Stimulated activated naive CD8-positive, alpha-beta T cell treated with anti-CD3 and anti-CD28 coated beads, Interleukin-15, Interleukin-2, amounts not matched to agents 100 U/mL and 50 U/mL, for 24 hours (primary cell): ENCODE measurements at places on chromosomes 12 and 14.

GRCh38 chr14:51396222-51396815 is 156.3 kb downstream of the TMX1 start:
- no peak for DNase-seq

DNA sequence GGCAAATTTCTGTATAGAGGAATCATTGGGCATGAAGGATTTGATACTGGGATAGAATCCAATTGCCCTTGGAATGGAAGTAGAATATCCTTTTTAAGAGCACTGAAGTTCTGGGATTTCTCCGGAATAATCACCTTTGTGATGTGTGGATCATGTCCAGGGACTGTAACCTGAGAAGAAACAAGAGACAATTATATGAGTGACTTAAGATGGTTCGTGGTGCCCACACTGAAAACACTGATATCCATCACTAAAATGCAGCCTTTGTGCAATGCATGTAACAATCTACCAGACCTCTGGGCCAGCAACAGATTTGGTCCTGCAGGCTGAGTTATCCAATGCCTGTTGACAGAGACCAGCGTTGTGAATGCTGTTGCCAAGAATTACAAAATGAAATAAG is 48.5 kb downstream of the MDM2 start:
- DNase-seq = no peak

DNA sequence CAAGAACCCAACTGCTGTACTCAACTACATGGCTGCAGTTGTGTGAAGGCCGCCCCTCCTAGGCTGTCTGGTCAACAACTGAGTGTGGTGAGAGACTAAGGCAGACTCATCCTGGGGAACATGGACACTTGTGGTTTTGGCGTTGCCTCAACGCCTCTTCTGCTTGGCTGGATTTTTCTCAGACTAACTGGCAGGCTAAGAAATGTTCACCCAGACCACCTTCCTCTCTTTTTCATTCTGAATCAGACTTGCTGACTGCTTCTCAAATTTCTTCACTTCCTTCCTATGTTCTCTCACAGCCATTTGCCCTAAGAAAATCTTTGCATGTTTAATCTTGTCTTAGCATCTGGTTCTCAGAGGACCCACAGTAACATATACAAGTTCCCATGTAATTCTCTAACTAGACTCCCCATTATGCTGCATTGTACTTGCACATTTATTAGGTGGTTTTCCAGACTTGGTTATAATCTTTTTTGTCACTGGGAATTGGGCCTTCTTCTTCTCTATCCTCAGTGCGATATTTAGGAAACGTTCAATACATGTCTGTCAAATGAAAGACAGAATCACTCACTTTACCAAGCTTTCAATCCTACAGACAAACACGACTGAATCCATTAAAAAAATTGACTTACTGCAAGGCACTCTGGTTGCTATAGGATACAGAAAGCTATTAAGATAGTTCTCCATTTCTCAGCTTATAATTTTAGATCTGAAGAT is 327.6 kb downstream of the CCER1 start:
- DNase-seq = no peak

GRCh38 chr12:130552483-130552996 is 163.6 kb downstream of the RIMBP2 start:
- DNase-seq = no peak

GRCh38 chr14:101620031-101620788 is 58.9 kb downstream of the DIO3 start:
- no peak for DNase-seq

- no peak for DNase-seq
Measured at GRCh38 chr14:77279719-77280118, 8.7 kb upstream of the NGB start.

- DNase-seq = no peak
Measured at GRCh38 chr14:75738192-75738591, 77.1 kb downstream of the TTLL5 start.

DNA sequence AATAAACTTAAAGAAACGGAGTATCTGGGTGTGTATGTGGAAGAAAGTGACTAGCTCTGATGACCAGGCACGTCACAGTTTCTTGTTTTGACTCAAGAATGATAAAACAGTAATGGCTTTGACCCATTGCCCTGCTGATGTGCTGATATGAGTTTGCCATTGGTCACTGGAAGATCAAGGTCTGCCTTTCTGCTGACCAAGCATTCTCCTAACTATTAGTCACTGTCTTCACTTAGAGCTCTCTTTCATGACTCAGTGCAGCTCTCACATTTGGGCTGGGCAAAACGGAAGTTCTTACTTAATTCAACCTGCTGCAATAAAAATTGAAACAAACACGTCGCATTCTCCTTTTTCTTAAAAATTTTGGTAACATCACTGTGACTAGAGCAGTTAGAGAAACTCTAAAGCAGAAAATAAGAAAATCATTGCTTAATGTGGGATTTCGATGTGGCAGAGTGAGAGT is 366.7 kb downstream of the BTG1 start:
- peak; percentile 24 for DNase-seq

GRCh38 chr14:104897330-104898194 is 27.1 kb upstream of the PLD4 start:
- DNase-seq = no peak

DNA sequence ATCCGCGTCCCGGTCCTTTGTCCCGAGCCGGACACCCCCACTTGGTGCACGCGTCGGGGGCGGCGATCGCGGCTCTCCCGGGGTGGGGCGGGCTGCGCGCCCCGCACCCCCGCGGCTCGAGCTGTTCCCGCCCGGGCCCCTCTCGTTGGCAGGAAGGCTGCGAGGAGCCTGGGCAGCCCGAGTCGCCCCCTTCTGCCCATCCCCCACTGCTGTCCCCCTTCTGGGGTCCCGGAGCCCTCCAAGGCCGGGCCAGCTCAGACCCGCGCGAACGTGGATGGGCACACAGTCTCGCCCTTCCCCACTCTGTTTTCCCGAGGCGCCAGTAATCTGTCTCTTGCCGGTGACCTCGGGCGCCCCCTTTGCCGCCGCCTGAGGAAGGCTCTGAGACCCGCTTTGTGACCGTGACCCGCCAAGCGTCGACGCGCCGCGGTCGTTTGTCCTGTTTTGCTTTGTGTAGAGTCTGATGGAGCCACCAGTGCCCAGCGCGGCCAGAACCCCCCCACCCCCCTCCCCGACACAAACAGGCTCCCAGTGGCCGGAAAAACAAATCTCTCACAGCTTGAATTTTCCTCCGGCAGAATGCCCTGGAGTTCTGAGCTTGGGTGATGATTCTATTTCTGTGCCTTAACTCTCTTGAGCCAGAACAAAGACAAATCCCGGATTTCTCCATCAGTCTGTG is 610 bp downstream of the C14orf132 start:
- DNase-seq = peak; percentile 38

- DNase-seq = no peak
Measured at GRCh38 chr12:50986966-50987737, 34.8 kb downstream of the HIGD1C start.

DNA sequence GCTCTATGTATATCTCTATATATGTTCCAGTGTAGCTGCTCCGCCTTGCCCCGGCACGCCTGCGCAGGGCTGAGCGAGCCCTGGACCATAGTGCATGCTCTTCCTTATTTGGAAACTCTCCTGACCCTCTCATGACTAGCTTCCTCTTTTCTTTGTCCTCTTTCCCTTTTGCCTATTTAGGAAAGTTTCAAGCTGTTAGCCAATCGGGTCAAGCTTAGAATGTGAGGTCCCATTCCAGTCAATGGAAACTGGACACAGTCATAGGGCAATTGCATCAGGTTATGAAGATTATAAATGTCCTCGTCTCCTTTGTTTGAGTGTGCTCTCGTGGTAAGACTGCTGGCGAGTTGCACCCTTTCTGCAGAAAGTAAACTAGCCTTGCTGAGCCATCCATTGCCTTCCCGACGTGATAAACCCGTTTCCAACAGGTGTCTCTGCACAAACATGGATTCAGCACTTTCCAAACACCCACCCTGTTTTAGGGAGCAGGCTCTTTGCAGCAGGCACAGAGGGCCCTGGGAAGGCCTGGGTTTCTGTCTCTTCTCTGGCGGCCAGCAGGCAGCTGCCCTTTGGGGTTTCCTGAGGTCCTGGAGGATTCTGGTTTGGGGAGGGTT is 30.9 kb downstream of the CCDC92 start:
- no peak for DNase-seq

DNA sequence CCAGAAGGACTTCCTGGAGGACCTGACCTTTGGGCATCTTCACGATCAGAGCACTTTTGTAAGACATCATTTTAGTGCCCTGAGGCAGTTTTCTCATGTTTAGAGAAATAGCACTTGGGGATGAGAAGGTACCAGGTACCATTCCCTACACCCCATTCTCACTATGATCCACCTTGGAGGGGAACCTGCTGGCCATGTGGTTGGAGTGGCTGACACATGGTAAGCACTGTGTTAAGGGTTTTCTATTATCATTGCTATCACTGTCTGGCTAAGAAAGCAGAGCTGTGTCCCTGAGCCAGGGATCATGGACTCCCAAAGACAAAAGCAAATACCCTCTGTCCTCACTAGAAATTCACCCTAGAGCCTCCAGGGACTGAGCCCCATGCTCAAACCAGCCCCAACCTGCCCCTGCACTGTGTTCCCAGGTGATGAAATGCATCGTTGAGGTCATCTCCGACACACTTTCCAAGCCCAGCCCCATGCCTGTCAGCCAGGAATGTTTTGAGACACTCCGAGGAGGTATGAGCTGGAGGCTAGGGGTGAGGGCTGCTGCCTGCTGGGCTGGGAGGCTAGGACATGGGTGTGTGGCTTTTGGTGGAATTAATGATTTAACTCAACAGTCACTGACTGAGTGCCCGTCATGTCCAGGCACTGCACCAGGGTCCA is 3.4 kb downstream of the CHGA start:
- no peak for DNase-seq

DNA sequence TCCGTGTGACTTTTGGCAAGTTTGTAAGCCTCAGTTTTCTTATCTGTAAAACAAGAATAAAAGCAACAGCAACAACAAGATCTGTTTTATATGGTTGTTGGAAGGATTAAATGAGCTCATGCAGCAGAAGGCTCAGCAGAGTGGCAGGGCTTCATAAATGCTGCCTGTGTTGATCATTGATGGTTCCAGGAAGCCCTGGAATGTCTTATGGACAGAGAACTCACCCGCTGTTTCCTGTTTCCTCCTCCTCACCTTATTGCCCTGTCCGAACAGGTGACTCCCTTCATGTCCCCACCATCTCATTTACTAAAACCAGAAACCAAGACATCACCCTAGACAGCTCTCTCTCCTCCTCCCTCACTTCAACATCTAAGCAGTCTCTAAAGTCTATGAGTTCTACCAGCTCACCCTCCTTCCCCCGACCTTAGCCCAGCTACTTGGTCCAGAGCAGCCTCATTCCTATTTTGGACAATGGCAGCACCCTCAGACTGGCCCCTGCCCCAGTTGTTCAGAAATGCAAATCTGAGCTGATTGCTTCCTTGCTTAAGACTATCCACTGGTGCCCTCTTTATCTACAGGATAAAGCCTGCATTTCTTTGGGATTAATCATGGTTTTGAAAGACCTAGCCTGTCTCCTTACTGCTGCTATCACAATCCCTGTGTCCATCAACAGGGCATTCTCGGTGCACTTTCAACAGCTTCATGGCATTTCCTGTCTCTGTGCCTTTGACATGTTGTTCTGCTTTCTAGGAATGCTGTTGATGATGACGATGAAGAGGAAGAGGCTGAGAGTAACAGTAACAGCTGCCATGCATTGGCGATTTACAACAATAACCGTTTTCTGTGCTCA is 21.4 kb upstream of the GSG1 start:
- DNase-seq = no peak

DNA sequence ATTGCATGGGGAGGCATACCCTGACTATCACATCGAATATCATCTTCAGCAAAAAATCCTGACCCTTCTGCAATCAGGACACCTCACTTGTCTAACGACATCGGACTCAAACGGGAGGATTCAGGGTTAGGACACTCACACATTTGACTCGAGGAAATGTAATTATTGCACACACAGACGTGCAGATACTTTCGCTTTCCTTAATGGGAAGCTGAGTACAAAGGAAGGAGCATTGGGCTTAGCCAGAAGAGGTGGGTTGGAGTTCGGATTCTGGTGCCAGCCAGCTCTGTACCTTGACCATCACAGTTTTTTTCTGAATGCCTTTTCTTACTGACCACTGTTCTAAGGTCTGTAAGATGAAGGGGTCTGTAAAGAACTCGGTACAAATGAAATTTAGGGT is 260.4 kb downstream of the GALC start:
- DNase-seq = no peak

GRCh38 chr14:76194327-76194726 is 42.6 kb downstream of the GPATCH2L start:
- no peak for DNase-seq

DNA sequence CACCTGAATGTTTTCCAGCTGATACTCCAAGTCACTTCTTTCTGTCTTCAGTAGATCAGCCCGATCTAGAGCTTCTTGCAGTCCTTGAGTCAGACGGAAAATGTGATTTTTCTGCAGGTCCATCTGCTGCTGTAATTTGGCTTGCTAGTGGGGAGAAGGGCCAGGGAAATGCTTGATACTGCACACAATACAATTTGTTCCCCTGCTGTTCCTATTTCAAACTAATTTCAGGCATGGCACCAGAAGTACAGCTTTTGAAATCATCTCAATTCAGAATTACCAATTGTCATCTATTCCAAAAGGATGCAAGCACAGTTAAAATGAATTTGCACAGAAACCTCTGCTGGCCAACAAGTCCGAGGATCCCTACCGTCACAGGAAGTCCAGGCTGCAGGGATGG is 53.4 kb downstream of the PRKAB1 start:
- DNase-seq = no peak

GRCh38 chr14:75286313-75286712 is 7.7 kb downstream of the FOS start:
- no peak for DNase-seq

DNA sequence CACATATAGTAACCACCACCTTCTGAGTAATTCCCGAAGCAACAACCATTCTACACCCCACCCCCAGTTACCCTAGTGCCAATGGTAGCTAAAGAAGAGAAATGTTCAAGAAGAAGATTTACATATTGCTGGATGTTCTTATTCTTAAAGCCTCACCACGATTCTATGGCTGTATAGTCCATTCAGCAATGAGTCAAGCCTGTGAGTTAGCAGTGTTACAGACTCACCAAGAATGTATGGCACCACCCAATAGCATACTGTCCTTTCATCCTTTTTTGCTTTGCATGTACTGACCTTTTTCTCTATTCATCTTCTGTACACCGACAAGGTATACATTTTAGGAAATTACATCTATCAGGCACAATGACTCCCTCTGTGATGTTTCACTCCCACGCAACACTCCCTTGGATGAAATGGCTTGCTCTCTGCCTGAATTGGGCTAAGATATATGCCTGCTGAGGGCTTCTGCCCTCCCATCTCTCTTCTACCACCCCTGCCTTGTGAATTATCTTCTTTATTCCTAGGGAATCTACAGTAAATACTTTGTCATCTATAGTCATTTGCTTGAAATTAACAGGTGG is 945.8 kb downstream of the DIO2 start:
- no peak for DNase-seq

DNA sequence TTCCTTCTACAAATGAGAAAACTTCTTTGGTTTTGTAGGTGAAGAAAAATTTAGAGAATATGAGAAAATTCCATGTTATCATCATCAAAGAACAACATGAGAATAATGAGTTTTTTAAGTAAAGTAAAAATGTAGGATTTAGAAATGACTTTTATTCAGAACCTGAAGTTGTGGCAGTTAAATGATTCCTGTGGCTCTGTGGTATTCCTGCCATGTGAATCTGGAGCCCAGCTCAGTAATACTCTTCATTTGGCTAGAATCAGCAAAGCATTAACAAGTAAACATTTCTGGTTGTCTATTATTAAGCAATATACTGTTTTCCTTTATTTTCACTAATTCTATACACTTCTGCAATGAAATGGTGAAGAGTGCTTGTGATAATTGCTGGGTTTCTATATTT is 95.6 kb upstream of the E2F7 start:
- no peak for DNase-seq

GRCh38 chr12:71556875-71557274 is 106.8 kb downstream of the ZFC3H1 start:
- no peak for DNase-seq
